ENCODE measurements at places on chromosomes 6 and 20.
A peak's percentile ranks its signal among the peaks of the same experiment; 100 is the strongest.

DNA sequence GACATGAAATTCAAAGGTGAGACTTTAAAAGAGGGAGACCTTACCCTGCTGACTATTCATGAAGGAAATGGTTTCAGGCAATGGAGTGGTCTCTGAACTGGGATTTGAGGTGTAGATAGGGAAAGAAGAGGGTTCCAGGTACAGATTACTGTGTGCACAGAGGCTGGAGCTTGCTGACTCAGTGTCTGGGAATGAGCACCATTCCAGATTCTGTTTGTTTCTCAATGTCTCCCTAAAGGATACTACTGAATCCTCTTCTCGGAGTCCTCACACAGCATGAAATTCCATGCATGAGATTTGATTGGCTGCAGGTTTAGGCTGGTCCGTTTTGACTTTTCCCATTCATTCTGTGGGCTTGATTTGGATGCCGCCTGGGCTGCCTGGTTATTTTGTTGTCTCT lies 49.0 kb downstream of the PPP1R14C start:
- DNase-seq, result no peak

DNA sequence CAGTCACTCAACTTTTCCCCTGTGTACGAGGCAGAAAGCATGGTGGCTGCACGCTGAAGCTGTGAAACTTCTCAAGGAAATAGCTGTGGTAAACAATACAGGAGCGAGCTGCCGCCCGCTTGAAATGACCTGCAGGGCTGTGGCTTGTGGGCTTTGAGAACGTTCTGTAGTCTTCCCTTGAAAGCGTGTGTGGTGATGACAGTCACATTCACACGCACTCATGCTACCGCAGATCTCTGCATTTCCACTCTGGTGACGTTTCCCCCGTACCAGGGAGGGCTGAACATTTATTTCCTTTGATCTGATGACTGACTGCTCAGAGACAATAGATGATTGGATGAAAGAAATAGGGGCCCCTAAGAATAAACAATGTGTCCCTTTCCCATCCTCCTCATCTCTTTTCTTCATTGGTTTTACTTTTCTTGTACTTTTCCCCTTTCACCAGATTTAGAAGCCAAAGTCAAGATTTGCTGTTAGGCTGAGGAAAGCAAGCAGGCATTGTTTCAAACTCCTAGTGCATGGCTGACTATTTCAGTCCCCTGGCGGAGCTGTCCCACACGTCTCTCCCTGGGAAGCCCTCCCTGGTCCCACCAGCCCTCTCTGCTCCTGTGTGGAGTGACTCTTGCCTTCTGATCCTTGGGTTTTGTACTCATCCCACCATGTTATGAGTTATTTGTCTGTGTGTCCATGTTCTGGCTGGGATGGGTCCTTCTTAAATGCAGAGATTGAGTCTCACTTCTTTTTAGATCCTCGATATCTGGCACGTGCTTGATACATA lies 3.9 kb downstream of the SYTL3 start:
- DNase-seq, result no peak

- DNase-seq, result no peak
These were observed 225.7 kb downstream of the HAO1 start for GRCh38 chr20:7714549-7714948.

- DNase-seq, result no peak
These were observed 660 bp downstream of the STXBP5 start for GRCh38 chr6:147204843-147205311.

DNA sequence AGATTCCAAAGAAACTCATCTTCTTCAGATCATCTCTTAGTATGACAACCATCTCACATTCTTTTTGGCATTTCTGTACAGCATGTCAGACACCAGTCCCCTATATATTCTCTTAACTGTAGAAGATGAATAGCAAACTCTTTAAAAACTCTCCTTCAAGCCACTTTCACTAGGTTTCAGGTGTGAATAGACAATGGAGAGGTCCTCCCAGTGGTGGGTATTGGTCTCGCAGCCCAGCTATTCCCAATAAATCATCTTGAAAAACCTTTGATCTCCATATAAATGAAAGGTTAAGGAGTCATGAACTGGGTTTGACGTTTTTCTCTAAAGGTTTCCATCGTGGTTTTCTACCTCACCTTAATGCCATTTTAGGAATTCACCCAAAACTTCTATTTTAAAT lies 180.0 kb downstream of the GJA1 start:
- no peak for DNase-seq

DNA sequence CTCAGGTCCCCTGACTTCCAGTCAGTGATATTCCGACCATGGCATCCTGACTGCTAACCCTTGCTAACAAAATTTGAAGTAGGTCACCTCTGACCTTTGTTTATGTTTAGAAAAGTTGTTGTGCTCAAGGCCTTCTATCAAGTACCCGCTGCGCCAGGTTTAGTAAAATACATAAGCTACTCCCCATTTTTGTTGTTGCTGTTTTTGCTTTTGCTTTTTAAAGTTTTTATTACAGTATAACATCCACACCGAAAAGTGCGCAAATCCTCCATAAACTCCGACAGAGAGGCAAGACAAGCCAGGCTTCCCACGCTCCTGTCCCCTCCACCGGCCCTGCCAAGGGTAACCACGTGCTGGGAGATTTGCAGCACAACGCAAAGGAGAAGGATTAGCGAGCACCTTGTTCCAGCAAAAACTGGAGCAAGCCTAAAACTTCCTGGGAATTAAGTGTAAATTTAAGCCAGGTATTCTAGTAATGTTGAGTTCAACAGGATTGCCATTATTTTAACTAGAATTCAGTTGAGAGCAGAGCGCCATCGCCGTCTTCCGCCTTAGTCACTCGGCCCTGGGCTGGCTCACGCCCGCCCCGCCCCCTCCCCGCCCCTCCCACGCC lies 17.8 kb upstream of the HMGN4 start:
- peak; percentile 35 for DNase-seq

- DNase-seq, result no peak
These were observed 446.6 kb upstream of the JAG1 start for GRCh38 chr20:11120431-11120830.

GRCh38 chr6:111952274-111952673 lies 79.0 kb upstream of the FYN start:
- DNase-seq, result no peak

- no peak for DNase-seq
These were observed 5.1 kb upstream of the POPDC3 start for GRCh38 chr6:105184921-105185320.

- DNase-seq, result no peak
These were observed 91.5 kb downstream of the HTR1B start for GRCh38 chr6:77371748-77372147.

DNA sequence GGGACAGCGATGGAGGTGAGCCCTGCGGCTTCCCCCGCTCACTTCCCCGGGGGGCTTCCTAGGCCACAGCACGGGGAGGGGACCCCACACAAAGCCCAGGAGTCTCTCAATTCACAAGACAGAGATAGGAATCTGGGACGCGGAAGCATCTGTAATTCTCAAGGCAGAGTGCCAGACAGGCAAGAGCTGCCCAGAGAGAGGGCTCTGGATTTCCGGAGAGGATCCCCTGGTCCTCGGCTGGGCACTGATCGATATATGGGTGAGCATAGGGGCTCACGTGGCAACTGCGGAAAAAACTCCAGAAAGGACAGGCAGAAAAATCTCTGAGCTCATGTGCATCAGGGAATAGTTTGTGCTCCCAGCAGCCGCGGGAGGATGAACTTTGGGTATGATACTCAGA lies 296.2 kb downstream of the NRN1 start:
- DNase-seq, result no peak

- DNase-seq, result no peak
These were observed 262.5 kb downstream of the GJA1 start for GRCh38 chr6:121697921-121698320.

DNA sequence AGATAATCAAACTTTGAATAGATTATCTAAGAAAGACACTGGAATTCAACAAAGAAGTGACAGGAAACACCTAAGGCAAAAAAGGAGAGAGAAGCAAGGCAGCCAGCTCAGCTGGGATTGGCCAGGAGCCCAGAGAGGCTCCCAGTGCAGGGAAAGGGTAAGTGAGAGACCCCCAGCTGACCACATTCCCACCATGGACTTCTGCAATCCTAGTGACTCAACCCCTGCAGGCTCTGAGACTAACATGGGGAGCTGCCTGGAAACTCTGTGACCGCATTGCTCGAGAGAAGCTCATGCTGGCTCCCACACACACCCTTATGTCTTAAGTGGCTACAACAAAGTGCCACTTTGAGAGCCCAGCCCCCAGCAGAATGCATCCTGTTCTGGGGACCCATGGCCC lies 215.1 kb downstream of the PACRG start:
- no peak for DNase-seq

DNA sequence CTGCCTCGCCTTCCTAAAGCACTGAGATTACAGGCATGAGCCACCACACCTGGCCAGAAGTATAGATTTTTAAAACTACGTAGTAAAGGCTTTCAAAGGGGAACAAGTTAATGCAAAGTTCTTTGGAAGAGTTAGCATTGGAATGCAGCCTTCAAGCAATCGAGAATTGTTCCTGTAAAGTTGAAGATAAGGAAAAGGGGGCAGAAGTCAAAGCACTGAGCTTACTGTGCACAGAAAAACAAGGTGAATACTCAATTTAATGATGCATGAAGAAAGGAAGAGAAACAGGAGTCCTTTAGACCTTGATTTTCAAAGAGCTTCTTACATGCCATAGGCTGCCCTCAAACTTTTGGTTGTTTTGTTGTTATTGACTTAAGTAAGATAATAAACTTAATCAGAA lies 29.1 kb upstream of the LGSN start:
- no peak for DNase-seq

- DNase-seq, result no peak
These were observed 78.3 kb upstream of the SRSF6 start for GRCh38 chr20:43379239-43379917.

DNA sequence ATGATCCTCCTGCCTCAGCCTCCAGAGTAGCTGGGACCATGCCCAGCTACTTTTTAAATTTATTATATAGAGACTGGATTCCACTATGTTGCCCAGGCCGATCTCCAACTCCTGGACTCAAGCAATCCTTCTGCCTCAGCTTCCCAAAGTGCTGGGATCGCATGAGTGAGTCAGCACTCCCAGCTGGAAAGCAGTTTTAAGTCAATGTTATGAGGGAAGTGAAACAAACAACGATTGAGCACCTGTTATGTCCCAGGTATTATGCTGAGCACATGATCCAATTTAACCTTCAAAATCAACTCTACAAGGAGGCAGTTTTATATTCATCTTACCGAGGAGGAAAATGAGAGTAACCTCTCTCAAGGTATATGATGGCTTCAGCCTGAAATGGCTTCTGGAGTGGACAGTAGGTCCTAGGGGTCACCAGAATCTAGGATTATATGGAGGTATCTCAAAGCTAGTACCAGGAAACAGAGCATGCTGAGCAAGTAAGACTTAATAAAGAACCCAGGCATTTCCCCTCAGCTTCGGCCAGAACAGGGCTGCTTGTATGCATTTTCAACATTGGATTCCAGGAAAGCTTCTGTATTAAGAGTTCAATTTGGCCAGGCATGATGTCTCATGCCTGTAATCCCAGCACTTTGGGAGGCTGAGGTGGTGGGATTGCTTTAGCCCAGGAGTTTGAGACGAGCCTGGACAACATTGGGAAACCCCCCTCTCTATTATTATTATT lies 55.0 kb downstream of the EDN1 start:
- no peak for DNase-seq

- DNase-seq, result no peak
These were observed 399.8 kb downstream of the CDC5L start for GRCh38 chr6:44787254-44787834.

DNA sequence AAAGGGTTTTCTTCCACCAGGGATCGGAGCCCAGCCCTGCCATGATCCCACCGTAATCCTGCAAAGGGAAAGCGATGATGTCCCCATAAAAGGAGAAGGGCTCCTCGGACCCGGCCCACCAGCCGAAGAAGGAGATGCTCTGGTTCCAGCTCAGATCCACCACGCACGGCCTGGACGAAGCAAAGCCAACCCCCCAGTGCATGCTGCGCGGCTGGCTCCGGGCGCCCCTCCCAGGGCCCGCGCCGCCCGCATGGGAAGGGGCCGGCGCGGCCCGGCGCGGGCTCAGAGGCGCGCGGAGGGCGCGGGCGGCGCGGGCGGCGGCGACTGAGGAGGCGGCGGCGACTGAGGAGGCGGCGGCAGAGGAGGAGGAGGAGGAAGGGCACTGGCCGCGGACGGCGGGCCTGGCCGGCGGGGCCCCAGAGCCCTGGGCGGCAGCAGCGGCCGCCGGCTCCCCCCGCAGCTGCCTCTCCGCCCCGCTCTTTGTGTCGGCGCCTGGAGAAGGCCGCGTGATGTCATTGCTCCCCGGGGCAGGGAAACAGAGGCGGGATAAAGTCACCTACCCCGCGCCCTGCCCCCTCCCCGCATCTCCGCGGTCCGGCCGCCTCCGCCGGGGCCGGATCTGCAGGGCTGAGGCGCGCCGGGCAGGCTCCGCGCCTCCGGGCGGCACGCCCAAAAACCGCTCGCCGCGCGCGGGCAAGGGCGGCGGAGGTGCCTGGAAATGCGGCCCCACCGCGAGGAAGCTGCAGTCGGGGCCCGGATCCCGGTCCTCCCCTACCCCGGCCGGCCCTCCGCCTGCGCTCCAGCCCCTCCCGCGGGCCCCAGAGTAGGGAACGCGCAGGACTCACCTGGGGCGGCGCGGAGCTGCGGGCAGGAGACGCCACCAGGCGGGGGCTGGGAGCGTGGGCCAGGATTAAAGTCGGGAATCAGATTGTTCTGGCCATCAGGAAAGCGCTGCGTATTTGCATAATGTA lies at the start of gene FAXC:
Gene FAXC (minus strand): TSS at position 504 of the 971 bp plus-strand sequence. CDS start 302 bp downstream, at position 202.
- DNase-seq, result no peak

- DNase-seq, result no peak
These were observed 55.4 kb downstream of the RIPOR3 start for GRCh38 chr20:50635676-50636600.

DNA sequence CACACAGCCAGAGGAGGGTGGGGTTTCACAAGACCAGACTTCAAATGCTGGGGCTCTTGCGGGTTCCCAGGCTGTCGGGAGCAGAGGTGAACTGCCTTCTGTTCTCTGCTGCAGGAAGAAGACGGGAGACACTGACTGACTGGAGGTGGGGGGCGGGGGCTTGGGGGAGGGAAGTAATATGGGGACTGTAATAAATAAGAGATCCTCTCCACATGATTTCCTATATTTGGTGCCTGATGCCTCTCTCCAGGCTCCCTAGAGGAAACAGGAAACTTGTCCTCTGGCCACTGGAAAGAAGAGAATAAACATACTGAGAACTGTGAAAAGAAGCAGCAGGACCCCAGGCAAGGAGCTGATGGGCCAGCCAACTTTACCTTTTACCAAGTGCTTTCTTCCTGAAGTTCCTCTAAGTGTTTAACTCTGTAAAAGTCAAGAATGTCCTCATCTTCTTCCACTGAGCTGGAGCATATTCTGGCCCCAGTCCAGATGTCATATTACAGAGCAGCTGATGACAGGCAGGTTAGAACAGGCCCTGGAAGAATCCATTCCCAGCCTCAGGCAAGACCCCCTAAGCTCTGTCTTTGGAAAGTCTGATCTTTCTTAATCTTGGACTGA lies 33.2 kb upstream of the ADGRF5 start:
- no peak for DNase-seq

Data from caudate nucleus (tissue), 63 donors.